ENCODE measurements at places on chromosomes 5 and 9.

- no peak for DNase-seq
Measured at GRCh38 chr5:45692481-45692880, 3.7 kb downstream of the HCN1 start.

DNA sequence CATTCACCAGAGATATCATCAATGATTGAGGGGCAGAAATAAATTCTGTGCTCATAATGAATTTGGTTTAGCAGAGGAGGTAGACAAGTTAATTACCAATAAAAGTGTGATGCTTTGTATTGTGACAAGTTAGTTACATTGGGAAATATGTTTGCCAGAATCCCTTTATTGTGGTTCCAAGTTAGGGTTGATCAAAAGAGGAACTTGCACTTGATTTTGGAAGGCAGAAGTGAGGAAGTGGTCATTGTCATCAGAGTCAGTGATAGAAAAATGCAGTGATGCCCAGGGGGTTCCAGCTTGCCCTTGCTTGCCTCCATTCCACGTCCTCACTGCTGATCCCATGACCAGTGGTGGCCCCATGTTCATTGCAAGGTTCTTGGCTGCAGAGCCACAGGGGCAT lies 69.7 kb downstream of the SVEP1 start:
- DNase-seq = no peak

DNA sequence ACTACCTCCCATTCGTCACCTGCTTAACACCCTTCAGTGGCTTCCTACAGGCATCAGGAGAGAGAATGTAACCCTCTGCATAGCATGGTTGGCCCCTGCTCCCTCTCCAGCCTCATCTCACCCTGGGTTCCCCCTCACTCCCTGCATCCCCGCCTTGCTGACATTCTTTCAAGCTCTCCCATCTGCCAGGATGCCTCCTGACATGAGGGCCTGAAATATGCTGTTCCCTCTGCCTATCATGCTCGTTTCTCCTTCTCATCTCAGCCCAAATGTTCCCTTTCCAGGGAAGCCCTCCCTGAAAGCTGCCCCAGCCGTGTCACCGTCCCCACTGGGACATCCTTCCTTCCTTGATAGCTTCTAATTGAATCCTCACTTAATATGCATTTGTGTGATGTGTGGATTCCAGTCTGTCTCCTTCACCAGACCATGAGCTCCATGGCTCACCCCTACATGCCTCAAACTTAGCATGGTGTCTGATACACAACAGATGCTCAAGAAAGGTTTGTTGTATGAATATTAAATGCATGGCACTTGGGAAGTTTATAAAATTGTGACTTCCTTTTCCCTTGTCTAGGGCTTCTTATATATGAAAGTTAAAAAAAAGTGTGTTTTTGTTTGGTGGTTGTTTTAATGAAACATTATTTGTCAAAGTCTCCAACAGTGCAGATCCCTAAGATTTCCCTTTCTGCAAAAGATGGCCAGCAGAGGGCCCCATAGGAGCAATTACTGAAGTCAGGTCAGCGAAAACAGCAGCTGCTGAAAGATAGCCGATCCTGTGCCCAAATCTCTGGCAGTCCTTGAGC lies 7.3 kb upstream of the C5orf58 start:
- DNase-seq = peak; percentile 62

- no peak for DNase-seq
Measured at GRCh38 chr5:137209232-137209809, 289.8 kb downstream of the SPOCK1 start.

DNA sequence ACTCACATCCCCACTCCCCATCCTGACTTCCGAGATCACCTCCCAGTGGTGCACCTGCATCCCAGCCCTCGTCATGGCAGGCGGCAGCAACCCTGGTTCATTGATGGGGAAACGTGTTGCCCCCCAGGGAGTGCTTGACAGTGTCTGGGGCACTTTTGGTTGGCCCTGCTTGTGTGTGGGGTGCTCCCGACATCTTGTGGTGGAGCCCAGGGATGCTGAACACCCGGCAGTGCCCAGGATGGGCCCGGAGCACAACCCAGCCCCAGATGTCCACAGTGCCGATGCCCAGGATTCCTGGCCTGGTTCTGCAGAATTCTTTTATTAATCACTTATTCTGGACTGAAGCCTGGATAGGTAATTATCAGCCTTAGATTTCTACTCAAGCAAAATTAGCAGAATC lies 3.7 kb downstream of the MRPL36 start:
- no peak for DNase-seq

DNA sequence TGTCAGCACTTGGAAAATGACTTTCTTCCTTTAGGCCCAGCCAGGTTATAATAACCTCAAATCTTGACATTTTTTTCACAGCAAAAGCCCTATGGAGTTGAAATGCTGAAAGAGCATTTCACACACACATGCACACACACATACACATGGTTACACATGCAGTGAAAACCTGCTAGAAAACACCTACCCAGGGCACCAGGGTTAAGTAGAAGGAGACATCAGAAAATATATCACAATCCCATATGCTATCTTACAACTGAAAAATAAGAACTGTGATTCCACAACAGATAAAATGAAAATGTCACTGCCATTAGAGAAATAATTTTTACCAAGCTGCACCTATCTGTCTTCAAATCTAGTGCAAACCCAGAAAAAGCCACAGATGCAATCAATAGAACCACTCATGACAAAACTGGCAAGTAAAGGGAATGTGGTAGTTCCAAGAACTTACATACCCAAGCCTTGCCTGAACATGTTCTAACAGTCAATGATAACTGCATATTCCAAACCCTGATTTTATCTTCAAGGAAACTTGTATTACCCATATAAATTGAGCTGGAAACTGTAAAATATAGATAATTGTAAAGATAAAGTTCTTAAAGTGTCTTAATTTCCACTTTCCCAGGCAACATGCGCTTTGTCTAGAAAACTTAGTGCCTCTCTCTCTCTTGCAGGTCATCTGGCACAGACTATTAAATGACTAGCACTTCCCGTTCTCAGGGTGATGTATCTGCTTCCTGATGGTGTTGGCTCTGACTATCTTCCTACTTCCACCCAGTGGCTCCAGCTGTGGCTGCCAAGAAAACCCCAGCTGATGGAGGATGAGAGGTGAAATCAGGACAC lies 250.2 kb upstream of the PTGER4 start:
- DNase-seq = no peak

- no peak for DNase-seq
Measured at GRCh38 chr5:178335302-178336030, 102.9 kb upstream of the PHYKPL start.

DNA sequence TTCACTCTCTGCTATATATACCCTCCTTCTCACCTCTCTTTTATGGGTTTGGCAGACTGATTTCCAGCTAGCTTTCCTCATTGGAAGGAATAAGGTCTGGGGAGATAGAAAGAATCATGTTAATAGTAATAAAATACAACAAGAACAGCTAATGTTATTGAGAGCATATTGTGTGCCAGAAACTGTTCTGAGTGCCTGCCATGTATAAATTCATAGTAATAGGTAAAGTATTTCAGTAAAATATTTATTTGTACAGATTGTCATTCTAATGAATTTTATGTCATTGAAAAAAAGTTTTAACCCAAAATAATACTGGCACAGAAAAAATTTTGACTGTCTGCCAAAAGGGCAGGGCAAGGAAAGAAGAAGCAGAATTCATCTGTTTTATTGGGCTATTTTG lies 834.9 kb upstream of the ZNF608 start:
- no peak for DNase-seq

DNA sequence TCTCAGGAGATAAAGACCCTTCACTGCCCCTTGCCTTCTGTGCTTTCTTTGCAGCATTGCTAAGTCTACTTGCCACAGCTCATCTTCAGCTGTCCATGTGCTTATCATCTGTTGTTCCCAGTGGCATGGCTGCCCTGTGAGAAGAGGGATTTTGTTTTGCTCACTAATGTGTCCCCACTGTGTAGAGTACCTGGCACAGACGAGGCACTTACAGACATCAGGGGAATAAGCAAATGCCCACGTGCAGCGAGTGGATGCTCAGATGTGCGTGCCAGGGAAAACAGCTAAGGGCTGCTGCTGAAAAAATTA lies 31.0 kb downstream of the DAP start:
- DNase-seq = no peak

DNA sequence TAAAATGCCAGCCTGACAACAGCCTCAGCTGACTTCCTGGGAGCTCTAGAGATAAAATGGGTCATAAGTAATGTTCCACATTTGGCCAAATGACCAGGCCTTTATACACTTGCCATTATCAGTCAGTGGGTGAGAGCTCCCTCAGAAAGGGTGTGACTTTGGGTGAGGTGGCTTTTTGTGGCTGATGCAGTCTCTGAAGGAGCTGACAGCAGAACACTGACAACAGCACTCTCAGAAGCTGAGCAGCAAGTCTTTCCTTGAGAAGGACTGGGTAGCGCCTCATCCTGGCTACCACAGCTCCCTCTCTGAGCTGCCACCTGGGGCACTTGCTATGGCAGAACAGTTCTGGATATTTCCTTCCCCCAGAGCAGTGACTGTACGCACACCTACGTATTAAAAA lies 22.0 kb upstream of the GNAQ start:
- DNase-seq = no peak
